ENCODE measurements at places on chromosomes 5 and 9.

- DNase-seq: no peak
These were observed 259.5 kb downstream of the BNC2 start for GRCh38 chr9:16611001-16611400.

- no peak for DNase-seq
These were observed 88.1 kb downstream of the KDM4C start for GRCh38 chr9:6845880-6846279.

DNA sequence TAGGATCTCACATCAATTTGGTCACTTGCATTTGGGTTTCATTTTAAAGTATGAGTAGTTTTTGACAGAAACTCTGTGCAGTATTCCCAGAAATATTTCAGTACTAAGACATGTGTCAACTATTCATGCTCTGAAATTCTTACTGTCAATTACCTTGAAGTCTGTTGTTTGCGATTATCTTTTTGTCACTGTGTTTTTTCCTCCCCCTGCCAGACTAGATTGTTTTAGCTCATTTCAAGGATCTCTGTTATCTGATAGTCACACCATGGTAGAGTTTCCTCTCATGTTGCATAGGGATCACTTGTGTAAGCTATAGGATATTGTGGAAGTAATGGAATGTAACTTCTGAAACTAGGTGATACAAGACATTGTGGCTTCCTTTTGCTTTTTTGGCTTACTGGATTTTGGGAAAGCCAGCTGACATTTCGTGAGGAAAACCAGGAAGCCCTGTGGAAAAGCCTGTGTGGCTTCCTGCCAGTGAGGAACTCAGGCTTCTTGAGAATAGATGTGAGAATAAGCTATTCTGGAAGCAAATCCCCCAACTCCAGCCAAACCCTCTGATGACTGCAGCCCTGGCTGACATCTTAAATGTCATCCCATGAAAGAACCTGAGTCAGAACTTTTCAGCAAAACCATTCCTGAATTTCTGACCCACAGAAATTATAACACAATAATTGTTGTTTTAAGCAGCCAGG lies 122.2 kb downstream of the FGF10 start:
- no peak for DNase-seq

- peak; percentile 90 for DNase-seq
These were observed 20.9 kb upstream of the SLC31A2 start for GRCh38 chr9:113129884-113130283.

DNA sequence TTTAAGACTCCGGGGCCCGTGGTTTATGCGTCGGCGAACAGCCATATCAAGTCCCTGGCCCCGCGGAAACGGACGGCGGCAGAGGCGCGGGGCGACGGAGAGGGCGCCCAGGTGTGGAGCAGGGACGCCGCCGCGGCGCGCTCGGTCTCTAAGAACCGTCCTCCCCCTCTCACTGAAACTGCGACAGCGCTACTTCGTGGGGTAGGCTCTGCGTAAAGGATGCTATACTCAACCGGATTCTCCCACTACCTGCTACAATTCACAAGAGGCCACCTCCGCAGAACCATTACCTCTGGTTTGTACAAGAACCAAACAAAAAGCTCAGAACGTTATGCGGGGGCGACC lies 404 bp downstream of the MRNIP start:
- peak; percentile 11 for DNase-seq

GRCh38 chr9:38141746-38142591 lies 72.9 kb upstream of the SHB start:
- DNase-seq: no peak

DNA sequence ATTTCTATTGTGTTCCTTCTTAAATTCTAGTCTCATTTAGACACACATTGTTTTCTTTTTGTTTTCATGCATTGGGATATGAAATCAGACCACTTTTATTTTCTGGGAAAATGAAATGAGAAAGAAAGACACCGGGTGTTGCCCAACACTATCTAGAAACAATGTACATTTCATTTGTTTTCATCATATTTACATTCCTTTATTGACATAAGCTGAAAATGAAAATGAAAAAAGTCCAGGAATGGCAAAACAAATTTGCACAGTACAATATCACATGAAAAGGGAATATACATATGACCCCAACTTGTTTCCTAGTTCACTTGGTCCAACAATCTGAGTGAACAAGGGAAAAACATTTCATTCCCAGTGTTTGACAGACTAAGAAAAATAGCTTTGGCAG lies 20.7 kb downstream of the IFNE start:
- no peak for DNase-seq

DNA sequence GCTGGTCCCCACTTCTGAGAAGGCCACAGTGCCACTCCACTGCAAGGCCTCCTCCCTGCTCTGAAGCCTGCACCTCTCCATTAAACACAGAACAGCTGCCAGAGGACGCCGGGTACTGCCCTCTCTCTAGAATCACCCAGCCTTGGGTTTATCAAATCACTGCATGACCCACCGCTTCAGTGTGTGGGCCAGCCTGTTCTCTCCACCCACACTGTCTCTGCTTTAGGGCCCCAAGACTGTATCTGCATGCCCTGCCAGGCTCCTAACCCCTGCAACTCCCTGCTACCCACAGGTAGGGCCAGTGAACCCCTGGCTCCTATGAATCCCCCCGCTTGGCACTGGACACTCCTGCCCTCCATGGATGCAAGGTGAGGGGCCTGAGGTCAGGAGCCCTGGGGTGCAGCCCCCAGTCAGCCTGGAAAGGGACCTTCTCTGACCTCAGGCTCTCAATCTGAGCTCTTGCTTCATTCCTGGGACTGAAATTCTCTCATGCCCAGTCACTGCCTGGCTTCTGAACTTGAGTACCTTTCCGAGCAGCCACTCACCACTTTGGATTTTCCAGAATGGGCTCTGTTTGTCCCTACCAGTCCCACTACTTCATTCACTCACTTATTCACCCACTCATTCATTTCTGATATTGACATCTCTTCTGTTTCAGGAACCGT lies 206.3 kb downstream of the GABBR2 start:
- no peak for DNase-seq

DNA sequence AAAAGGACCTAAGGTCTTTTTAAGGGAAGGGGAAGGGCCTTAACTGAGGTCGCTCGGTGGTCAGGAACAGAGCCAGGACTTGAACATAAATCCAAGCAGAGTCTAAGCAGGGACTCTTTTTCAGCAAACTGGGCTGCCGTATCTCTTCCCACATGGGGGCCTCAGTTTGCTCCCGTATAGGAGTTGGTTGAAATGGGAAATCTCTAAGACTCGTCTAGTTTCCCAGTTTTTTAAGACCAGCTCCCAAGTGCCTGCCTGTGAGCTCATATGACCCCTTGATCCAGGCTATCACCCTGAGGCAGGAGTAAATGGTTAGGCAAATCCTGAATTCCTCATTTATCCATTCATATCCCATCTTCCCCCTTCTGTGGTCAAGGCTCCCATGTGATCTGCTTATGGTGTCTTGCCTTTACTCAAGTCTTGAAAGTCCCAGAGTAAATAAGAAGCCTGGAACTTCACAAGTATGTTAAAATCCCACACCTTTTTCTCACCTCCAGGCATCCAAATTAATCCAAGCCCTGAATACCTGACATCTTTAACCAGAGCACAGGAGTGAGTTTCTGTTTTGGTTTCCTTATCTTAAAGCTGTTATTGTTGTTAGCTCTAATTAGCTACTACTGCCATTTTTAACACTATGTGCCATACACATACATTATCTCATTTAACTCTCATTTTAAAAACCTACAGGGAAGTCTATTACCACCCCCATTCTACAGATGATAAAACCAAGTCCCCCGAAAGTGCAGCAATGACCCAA lies 3.0 kb downstream of the ARSI start:
- no peak for DNase-seq

DNA sequence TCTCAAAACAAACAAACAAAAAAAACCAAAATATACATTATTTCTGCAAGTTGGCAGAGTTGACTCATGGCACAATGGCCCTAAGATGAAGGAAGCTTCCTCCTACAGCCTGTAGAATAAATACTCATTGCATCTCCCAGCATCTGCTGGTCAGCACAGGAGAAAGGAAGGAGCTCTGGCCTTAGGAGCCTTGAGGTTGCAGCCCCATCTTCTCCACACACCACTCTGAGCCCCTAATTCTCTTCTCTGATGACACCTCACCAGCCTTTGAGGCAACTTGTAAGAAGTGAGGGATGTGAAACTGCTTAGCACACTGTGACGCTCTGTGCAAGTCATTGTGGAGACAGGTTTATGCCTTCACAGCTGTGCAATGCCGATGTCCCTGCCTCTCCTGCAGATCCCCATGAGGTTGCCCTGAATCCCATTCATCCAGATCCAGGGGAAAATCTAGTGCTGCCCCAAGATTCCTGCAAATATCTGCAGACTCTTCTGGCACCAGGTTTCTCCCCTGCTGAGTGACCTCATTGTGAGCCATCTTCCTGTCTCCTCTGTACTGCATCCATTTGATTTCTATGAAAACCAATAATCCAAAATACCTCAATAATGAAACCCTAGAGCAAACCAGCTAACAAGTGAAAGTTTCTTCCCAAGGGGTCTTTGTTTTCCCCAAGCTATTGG lies 65.3 kb upstream of the TGFBR1 start:
- DNase-seq: peak; percentile 81

- no peak for DNase-seq
These were observed 403.1 kb upstream of the ZNF608 start for GRCh38 chr5:125149527-125149926.

GRCh38 chr9:3049636-3050035 lies 205.7 kb upstream of the PUM3 start:
- DNase-seq: no peak

DNA sequence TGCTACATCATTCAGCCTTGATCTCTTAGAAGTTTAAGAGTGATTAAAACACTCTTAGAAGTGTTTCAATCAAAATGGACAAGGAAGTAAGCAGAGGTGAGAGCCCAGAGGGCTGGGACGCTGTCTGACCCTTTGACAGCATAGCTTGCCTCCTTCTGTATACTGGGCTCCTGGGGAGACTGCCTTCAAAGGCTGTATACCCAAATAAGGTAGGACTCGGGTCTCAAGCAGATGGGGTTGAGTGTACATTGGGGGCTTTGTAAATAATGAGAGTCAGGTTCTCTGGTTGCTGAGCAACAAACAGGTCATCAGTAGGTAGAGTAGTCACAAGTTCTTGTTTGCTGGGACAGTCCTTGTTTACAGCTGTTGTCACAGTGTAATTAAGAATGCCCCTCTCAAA lies 97.1 kb downstream of the PJA2 start:
- DNase-seq: no peak

- DNase-seq: no peak
These were observed 230.7 kb upstream of the SGCD start for GRCh38 chr5:156096259-156096658.

DNA sequence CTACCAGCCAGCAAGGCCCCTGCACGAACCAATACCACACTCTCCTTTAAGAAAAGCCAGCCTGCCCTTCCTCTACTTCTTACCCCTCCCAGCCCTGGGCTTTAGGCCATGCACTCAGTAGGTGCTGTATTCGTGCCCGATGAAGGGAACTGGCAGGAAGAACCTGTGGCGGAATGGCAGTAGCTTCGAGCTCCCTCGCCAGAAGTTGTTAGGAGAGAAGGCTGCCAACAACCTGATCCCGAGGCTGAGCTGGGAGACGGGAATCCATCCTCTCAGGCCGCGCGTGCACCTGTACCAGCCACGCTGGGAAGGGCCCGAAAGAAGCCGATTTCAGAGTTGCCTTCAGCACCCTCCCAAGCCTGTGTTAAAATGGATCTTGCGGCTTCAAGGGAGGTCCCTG lies 45.3 kb upstream of the AKNA start:
- no peak for DNase-seq

DNA sequence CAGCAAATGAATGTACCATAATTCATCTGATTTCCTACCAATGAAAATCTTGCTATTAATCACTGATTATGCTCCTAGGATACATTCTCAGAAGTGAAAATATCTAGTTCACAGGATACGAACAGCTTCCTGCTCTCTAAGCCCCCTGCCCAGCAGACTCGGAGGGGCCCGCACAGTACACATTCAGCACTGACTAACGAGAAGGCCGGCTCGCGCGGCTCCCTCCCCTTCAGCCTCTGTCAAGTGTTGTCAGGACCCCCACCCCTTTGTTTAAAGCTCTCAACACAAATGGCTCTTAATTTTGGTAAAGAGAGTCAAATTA lies 82.0 kb downstream of the PRRT1B start:
- DNase-seq: no peak

DNA sequence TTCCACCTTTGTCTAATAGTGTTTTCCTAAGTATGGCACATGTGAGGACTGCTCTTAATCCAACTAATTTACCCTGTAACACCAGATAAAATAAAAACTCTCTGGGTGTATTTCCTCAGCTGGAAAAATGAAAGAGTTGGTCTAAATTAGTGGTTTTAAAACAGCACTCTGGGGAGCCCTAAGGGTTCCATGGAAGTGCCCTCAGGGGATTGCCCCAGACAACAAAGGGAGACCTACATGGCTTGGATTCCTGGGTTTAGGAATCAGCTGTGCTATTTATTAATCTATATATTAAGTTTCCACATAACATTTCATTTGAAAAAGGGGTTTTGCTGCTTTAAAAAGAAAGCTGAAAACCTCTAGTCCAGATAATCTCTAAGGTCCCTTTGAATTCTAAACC lies 20.2 kb downstream of the ADAMTS6 start:
- no peak for DNase-seq

DNA sequence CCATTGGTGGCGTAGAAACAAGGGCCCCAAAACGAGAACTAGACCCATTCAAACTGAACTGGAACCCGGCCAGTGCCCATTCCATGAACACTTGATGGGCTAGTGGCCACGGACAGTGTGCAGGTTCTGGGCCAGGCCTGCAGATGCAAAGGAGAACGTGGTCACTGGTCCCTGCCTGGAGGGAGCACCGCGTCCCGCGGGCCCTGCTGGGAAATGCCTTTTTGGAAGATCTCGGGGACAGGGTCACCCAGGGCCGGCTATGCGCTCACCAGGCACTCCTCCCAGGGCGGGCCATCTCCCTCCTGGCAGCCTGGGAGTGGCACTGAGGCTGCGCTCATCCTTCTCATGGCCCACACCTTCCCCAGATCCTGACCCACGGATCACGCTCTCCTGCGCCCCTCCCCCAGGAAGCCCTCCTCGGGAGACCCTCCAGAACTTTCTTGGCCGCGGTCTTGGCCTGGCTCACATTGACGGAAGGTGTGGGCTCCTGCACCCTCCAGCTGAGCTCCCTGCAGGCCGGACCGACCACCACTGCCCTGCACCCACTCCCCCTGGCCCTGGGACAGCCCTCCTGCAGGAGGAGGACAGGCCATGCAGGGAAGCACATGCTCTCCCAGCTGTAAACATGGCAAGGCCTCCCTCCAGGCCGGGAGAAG lies 2.8 kb upstream of the DIPK1B start:
- DNase-seq: no peak

DNA sequence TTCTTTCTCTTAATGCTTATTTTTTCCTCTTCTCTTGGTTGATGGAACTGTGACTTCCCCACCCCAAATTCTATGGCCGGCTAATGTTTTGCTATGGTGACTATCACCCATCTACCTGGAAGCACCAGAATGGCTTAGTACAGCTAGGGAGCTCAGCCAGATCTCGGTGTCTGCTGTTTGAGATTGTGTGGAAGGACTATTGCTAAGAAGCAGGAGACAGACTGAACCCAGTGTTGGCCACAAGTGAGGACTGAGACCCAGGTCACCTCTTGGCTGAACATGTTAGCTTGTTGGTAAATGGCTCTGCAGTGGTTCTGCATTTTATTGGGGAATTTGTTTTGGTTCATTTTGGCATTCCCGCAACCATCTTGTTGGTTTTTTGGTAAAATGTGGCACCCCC lies 2.7 kb downstream of the PRRC2B start:
- DNase-seq: no peak

Data from inflammatory macrophage treated with lipopolysaccharide for 4 hours (primary cell).